ENCODE measurements at places on chromosomes 4 and X.

- peak; percentile 90 for DNase-seq
Measured at GRCh38 chr4:174828845-174829701, at the start of gene GLRA3. Gene GLRA3, minus strand, starts transcription at chr4:174829247. Its CDS starts 436 bp downstream, at chr4:174828811.

DNA sequence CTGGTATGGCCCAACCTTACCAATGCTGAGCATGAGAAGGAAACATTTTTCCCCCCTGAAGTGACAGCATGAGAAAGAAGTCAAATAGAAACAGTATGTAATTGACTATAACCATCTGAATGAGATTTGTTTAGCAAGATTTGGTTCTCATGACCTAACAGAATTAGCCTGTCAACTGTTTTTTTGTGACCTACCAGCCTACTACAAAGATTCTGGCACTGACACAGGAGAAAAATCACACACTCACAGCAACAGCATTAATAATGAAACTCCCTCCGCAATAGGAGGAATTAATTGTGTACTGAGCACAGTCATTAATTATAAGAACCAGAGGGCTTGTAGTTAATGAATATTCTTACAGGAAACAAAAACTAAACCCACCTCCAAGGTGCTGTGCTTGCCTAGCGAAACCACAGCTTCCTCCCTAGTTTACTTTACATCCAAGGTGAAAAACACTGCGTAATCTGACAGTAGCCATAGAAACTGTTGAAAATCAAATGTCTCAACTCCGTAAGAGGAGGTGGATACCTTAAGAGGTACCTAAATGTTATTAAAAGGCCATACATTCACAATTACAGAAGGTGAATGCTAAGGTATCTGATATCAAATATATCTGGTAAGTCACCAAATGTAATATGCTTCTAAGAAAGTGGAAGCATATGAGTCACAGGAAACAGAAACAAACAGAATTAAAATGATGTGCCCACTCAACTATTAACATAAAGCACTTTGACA lies 34.9 kb downstream of the MMRN1 start:
- no peak for DNase-seq

DNA sequence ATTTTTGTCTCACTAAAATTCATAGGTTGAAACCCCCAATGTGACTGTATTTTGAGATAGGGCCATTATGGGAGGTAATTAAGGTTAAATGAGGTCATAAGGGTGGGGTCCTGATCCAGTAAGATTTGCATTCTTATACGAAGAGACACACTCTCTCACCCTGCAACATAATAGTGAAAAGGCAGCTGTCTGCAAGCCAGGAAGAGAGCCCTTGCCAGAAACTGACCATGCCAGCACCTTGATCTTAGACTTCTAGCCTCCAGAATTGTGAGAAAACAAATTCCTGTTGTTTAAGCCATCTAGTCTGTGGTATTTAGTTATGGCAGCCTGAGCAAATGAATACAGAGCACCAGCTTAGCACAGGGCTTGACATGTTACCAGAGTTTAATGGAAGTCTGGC lies 17.5 kb upstream of the IGSF1 start:
- no peak for DNase-seq

DNA sequence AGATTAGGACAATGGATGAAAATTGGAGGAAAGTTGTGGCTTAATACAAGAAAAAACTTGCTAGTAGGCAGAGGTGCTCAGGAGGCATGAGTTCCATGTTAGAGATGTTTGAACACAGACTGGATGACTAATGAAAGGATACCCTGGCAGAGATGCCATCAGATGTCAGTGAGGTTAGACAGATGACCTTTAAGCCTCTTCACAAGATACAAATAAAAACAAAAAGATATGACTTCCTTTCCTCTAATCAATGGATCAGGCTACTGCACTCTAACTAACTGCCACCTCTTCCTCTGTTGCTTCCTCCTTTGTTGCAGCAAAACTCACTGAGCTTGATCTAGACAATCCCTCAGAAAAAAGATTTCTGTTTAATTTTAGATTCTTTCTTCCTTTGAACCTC lies 14.7 kb downstream of the STAP1 start:
- no peak for DNase-seq

- no peak for DNase-seq
Measured at GRCh38 chrX:11180571-11180970, 69.4 kb downstream of the HCCS start.

GRCh38 chr4:148071009-148071408 lies 339.1 kb downstream of the ARHGAP10 start:
- no peak for DNase-seq

GRCh38 chr4:176238826-176239225 lies 30.2 kb downstream of the ASB5 start:
- no peak for DNase-seq

DNA sequence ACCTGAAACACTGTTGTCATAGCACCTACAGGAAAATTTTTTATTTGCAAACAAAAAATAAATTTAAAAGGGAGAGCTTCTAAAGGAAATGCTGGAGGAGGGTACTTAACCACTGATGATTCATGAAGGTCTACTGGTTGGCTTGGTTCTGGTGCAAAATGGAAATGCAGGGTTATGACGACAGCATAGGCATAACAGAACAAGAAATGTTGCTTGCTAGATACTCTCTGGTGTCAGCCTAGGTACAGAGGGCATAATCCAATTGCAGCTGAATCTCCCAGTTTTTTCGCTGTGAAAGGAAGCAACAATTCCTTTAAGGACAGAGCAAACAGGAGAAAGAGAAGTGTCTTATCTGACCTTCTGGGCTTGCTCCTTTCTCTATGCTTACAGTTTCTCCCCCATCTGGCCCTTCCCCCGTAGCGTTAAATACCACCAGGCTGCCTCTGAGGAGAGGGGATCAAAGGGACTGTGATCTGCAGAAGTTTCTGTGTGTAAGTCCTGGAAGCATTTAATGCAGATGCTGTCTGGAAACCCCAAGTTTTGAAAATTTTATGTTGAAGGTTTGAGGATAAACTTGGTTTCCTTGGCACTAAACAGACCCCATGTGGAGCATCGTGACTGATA lies 23.7 kb upstream of the CASK start:
- no peak for DNase-seq

- no peak for DNase-seq
Measured at GRCh38 chrX:135982860-135983259, 2.4 kb upstream of the SLC9A6 start.

GRCh38 chr4:54986095-54986846 lies 139.1 kb downstream of the KDR start:
- DNase-seq: no peak

- DNase-seq: no peak
Measured at GRCh38 chrX:153565996-153566580, 32.9 kb downstream of the CCNQ start.

GRCh38 chr4:125741825-125742452 lies 427.2 kb downstream of the FAT4 start:
- DNase-seq: no peak

- no peak for DNase-seq
Measured at GRCh38 chrX:120309873-120310705, 1.2 kb downstream of the TMEM255A start.

GRCh38 chrX:75784680-75785491 lies at the start of gene MAGEE2:
Gene MAGEE2, minus strand, starts transcription at chrX:75785254. Its CDS starts 203 bp downstream, at chrX:75785051.
- DNase-seq: peak; percentile 13

DNA sequence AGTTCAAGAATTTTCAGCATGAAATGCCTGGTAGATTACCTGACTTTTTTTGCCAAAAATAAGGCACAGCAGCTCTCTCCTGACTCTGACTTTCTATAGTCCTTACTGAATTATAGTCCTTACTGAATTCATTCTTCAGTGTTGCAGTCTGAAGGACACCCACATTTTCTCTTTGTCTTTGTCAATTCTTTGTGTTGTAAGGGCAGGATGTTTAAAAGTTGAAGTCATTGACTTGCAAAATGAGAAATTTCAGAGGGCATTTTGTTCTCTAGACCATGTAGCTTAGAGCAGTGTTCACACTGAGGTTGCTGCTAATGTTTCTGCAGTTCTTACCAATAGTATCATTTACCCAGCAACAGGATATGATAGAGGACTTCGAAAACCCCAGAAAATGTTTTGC lies 168.0 kb downstream of the SOWAHB start:
- DNase-seq: no peak

- DNase-seq: no peak
Measured at GRCh38 chr4:65580551-65580950, 89.7 kb downstream of the EPHA5 start.

DNA sequence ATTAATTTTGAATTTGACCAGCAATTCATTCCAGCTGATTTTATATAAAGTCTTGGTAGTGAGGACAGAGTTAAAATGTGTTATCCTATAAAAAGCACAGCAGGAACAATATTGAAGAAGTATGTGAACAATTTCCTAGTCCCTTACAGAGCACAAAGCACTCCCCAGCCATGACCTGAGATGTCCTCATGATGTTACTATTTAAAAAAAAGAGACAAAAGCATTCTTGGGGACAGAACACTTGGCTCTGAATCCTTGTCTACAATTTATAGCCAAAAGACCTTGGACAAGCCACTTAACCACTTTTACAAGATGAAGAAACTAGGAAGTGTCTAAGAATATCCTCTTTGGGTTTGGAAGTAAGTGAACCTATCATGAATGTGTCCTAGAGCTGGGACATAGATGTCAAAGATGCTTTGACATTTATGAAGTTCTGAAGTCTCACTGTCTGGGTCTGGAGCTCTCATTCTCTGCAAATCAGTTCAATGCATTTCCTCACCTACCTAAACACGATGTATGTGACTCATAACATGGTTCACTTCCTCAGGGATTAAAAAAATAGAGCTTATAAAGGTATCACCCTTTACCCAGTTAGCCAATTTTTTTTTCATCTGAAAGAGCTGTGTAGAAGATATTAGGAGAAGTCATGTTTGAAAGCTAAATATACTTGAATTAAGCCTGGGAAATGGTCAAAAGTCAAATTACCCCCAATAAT lies 61.4 kb downstream of the IGFBP7 start:
- no peak for DNase-seq

GRCh38 chr4:169948271-169948670 lies 77.9 kb downstream of the MFAP3L start:
- DNase-seq: no peak

DNA sequence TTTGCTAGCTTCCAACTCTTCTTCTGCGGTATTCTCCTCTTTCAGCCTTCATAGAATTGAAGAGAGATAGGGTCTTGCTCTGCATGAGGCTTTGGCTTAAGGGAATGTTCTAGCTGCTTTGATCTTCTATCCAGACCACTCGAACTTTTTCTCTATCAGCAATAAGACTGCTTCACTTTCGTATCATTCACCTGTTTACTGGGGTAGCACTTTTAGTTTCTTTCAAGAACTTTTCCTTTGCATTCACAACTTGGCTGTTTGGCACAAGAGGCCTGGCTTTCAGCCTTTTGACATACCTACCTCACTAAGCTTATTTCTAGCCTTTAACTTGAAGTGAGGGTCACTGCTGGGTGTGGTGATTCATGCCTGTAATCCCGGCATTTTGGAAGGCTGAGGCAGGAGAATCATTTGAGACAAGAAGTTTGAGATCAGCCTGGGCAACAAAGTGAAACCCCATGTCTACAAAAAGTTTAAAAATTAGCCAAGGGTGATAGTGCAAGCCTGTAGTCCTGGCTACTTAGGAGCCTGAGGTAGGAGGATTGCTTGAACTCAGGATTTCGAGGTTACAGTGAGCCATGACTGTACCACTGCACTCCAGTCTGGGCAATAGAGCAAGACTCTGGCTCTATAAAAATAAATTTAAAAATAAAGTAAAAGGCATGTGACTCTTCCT lies 47.1 kb upstream of the HPGDS start:
- no peak for DNase-seq

DNA sequence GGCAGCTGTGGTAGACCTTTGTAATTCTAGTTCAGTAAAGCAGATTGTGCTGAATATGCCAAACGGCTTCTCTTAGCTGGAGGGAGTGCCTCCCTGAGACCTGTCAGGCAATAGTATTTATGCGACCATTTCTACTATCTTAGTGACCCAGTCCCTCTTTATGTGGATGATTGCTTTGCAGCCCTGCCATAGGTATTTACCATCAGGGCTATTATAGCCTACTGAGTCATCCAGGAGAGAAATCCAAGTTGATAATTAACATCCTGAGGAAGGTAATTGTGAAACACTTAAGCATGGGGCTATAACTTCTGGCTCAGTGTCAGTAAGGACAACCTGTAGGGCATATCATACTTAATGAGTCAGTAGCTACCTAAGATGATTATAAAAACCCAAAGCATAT lies 103.9 kb upstream of the MAOA start:
- DNase-seq: no peak

- DNase-seq: no peak
Measured at GRCh38 chrX:21167494-21167893, 206.7 kb upstream of the CNKSR2 start.

GRCh38 chrX:154123241-154124219 lies 20.5 kb upstream of the OPN1LW start:
- no peak for DNase-seq

- DNase-seq: no peak
Measured at GRCh38 chr4:48244665-48245064, 25.0 kb downstream of the TEC start.

DNA sequence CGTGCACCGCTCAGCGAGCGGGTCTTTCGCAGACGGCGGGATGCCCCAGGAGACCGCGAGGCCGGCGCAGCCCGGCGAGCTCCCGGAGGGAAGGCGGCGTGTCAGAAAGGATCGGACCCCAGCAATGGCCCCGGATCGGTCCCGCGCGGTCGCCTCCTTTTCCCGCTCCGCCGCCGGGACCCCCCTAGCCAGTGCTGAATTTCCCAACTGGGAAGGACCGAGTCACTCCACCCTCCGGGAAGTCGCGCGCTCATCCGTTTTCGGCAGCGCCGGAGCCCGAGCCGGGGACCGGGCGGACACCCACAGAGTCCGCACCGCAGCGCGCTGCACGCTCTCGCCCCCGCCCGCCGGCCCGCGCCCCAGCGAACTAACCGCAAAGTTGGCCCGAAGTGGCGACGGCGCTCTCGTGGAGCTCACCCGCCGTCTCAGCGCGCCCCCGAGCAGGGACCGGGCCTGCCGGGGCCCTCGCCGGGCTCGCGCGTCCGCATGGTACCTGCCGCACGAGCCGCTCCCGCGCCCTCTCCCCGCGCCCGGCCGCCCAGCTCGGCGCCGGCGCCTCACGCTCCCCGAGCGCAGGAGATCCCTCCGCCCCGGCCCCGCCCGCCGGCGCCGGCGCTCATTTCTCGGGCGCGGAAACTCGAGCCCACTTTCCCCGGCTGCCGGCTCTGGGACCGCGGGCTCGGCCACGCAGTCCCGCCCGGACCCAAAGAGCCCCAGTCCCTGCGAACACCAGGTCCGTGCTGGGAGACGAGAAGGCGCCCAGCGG lies at the start of gene FAT1:
Gene FAT1, minus strand, starts transcription at position 565 of the 766 bp plus-strand sequence. CDS start 14,029 bp downstream, outside the sequence.
- DNase-seq: no peak

DNA sequence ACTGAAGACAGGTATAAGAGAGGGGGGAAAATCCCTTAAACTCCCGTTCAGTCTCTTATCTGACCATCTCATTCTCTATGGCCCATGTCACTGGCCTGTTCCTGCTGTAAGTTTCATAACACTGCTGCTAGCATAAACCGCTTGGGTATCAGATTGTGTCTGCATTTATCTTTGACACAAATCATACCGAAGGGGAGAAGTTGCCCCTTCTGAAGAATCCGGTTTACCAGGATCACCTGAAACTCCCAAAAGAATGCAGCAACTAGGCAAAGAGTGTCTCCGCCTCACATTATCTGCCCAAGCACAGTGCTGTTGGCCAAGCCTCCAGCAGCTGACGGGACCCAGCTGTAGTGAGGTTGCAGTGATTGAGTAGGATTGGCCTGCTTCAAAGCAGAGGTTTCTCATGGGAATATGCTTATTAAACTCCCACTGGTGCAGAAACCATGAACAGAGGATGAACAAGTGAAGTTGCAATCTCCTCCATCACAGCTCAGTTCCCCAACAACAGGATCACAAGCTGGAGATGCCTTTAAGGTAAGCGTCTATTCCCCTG lies 71.3 kb upstream of the PUDP start:
- DNase-seq: no peak

GRCh38 chrX:102708900-102709299 lies 3.3 kb upstream of the GPRASP2 start:
- DNase-seq: no peak
